Body of pancreas (tissue), 4 donors: ENCODE measurements at places on chromosomes 12 and 14. TPM values are rescaled to one million over a fixed set of nuclear protein-coding genes. Genes with fewer than 3 reads are reported as not detected.

DNA sequence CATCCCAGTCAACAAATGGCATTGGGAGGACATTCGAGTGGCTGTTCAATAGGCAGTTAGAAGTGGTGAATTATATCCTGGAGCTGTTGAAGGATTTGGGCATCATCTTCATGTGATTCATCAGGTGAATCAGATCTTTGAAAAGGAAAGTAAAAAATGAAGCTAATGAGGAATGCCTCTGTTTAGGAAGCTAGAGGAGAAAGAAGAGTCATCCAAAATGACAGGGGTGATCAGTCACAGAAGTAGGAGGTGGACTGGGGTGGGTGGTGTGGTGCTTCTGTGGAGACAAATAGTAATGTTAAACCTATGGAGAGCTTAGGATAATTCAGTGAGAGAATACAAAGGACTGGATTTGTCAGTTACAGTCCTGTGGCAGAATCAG, 32.7 kb downstream of the DIP2B start:
- no peaks in the 10 kb centered on the region for H3K36me3 ChIP-seq
- H3K27ac ChIP-seq = no peak overlapping the region
- no peak overlapping the region for H3K4me3 ChIP-seq
- DNase-seq = no peak

- no peaks in the 10 kb centered on the region for H3K4me1 ChIP-seq
- no peaks in the 10 kb centered on the region for H3K27me3 ChIP-seq
- no peak overlapping the region for H3K4me3 ChIP-seq
- no peak overlapping the region for H3K27ac ChIP-seq
Observed at GRCh38 chr12:89603678-89604077, 77.8 kb upstream of the POC1B start.

GRCh38 chr14:103239751-103240150, 94.3 kb upstream of the EIF5 start:
- H3K27ac ChIP-seq = no peak overlapping the region
- no peak overlapping the region for H3K4me3 ChIP-seq
- no peaks in the 10 kb centered on the region for H3K27me3 ChIP-seq
- no peaks in the 10 kb centered on the region for H3K36me3 ChIP-seq
- no peaks in the 10 kb centered on the region for H3K4me1 ChIP-seq

DNA sequence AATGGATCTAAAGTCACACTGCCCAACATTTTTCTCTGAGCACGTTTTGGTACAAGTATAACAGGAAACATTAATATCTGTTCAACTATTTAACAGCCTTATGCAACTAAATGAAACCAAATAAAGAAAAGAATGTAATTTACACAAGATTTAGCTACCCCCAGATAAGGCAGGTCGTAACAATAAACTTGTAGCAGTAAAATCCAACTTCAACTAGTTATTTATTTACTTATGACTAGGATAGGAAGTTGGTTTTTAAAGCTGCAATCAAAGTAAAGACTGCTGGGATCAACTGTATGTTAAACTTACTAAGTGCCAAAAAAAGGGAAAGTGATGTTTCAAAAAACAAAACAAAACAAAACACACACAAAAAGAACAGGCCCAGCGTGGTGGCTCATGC, 30.9 kb downstream of the FERMT2 start:
- no peaks in the 10 kb centered on the region for H3K36me3 ChIP-seq
- DNase-seq = no peak
- H3K4me3 ChIP-seq = no peak overlapping the region
- H3K27ac ChIP-seq = peak overlapping the region; percentile 68
- H3K27me3 ChIP-seq = no peaks in the 10 kb centered on the region
- peaks cover 33% of the 10 kb centered on the region for H3K4me1 ChIP-seq

DNA sequence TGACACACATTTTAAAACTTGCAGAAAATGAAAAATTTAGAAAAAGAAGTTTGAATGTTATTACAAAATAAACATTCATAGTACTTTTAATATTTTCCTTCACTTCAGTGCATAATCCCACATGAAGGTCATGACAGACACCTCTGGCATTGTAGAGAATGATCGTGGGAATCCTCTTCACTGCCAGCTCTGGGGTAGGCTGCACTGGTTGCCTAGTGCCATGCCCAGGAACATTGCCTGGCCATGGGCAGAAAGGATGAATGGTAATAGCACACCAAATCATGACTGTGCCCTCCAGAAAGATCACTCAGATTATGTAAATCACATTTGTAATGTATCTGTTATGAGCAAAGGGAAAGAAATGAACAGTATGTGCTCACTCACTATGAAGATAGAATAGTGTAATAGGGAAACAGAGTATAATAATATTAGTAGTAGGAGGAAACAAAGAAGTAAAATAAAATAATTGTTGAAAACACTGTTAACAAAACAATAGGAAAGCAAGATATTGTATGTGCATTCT, 161.6 kb downstream of the PLCZ1 start:
- no peaks in the 10 kb centered on the region for H3K36me3 ChIP-seq
- no peak overlapping the region for H3K27ac ChIP-seq
- DNase-seq = no peak
- no peak overlapping the region for H3K4me3 ChIP-seq
- no peaks in the 10 kb centered on the region for H3K27me3 ChIP-seq
- no peaks in the 10 kb centered on the region for H3K4me1 ChIP-seq

DNA sequence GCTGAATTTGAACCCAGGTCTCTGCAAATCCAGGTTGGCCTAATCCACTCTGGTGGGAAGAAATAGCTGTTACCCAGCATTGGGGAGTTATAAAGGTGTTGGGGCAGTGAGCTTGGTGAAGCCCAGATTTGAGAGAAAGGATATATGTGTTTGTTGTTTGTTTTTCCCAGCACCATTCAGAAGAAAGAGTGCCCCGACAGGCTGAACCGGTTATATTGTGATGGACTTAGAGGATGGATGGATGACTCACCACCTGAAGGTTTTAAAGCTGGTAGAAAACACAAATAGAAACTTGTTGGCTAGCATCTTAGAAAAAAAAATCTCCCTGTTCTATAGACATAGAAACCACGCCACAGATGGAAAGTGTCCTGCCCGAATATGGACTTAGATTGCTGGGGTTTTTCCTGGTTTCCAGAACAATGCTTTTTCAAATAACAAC, 404.6 kb downstream of the MED13L start:
- H3K4me1 ChIP-seq = peaks cover 9% of the 10 kb centered on the region
- no peaks in the 10 kb centered on the region for H3K36me3 ChIP-seq
- H3K27me3 ChIP-seq = no peaks in the 10 kb centered on the region
- no peak overlapping the region for H3K27ac ChIP-seq

PTPN6 gene
- total RNA-seq = 19.4 TPM
